ENCODE measurements at places on chromosomes 16 and 17. TPM values are rescaled to one million over a fixed set of nuclear protein-coding genes. Genes with fewer than 3 reads are reported as not detected.

DNA sequence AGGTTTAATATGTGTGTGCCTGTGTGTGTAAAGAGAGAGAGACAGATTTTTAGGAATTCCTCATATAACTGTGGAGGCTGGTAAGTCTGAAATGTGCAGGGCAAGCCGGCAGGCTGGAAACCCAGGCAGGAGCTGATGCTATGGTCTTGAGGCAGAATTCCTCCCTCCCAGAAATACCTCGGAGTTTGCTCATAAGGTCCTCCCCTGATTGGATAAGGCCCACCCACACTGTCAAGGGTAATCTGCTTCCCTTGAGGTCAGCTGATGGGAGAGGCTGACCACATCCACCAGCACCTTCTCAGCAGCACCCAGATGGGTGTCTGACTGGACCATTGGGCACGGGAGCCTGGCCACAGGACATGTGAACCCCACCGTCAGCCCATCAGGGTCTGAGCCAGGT lies 42.4 kb downstream of the C16orf95 start:
- no peak for DNase-seq

DNA sequence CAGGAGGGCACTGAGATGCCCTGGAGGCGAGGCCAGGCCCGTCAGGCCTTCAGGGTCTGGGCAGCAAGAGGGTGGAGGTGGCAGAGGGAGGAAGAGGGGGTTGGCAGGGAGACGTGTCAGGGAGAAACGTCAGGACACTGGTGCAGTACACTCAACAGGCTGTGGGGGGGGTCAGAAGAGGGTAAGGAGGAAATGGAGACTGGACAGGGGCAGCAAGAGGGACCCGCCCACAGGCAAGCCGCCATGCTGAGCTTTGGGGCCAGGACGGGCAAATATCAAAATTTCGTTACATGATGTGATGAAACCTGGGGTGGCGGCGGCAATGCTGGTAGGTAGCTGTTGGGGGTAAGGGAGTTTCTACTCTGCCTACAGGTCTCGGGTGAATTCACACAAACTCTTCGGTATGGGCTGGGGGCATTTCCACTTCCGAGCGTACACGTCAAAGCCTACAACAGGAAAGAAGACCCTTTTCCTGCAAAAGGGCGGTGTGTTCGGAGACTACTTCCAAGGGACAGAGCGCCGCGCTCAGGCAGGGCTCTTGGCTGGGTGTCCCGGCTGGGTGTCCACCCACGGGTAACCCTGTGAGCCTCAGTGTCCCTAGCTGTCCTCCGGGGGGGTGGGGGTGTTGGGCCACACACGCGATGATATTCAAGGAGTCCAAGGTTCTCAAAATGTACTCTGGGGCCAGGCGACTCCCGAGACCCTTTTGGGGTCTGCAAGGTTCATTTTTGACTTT lies 43.3 kb upstream of the ATP2A3 start:
- peak; percentile 54 for DNase-seq

- no peak for DNase-seq
Observed at GRCh38 chr16:18966791-18967190, 16.9 kb upstream of the TMC7 start.

- peak; percentile 97 for DNase-seq
Observed at GRCh38 chr17:75779250-75779986, 5.2 kb upstream of the UNK start.

DNA sequence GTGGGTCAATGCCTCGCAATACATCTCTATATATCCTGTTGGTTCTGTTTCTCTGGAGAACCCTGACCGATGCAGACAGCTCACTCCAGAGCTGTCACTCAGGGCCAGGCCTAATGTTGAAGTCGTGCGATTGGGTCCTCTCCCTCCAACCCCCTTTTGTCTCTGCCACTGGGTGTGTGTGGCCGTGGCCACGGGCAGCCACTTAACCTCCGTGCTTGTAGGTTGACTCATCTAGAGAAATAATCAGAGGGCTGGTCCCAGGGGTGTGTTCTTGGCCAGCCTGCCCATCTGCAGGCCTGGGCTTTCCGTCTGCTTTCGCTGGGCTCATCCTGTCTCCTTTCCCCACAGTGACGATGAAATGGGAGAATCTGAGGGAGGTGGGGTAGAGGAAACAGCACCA lies 7.4 kb downstream of the ADAD2 start:
- no peak for DNase-seq

- no peak for DNase-seq
Observed at GRCh38 chr16:67429799-67430503, 970 bp upstream of the HSD11B2 start.

- no peak for DNase-seq
Observed at GRCh38 chr17:6914711-6915110, 81.1 kb upstream of the ALOX12 start.

GRCh38 chr16:88320947-88321634 lies 61.7 kb upstream of the ZNF469 start:
- DNase-seq, result peak; percentile 71

- no peak for DNase-seq
Observed at GRCh38 chr17:15287538-15288267, 22.6 kb upstream of the PMP22 start.

The GPRC5C gene
- total RNA-seq, result 48.8 TPM

Measured in H7 (cell line).